ENCODE measurements at places on chromosomes 12 and 14.

DNA sequence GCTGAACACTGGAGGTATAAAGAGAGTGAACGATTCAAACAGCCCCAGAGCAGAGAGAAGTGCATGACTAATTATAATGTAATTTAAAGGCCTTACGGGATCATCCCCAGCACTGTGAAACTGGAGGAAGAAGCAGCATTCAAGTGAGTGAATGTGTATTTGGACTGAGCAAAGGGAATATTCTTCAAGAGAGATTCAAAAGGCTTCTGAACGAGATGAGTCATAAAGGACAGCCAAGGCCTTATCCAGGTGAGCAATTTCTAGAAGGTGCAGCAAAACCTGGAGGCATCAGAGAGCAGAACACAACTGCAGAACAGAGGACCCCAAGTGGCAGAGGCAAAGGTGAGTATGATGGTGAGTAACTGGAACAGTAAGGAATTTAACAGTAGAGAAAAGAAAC, 127.2 kb downstream of the BCAT1 start:
- no peak for DNase-seq

GRCh38 chr12:2366711-2367110, 313.9 kb downstream of the CACNA1C start:
- DNase-seq: no peak

DNA sequence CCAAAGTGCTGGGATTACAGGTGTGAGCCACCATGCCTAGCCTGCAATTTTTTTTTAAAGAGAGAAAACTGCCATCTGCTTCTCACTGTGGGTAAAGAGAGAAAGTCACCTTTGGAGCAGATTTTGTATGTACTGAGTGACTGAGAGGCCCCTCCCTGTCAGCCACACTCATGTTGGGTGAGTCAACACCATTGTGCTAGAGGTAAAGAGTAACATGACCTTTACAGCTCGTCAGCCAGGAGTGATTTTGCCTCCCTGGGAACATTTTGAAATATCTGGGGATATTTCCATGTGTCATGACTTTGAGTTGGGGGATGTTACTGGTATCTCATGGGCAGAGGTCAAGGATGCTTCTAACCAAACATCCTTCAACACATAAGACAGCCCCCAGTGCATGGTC, 115.2 kb downstream of the KSR2 start:
- DNase-seq: no peak

DNA sequence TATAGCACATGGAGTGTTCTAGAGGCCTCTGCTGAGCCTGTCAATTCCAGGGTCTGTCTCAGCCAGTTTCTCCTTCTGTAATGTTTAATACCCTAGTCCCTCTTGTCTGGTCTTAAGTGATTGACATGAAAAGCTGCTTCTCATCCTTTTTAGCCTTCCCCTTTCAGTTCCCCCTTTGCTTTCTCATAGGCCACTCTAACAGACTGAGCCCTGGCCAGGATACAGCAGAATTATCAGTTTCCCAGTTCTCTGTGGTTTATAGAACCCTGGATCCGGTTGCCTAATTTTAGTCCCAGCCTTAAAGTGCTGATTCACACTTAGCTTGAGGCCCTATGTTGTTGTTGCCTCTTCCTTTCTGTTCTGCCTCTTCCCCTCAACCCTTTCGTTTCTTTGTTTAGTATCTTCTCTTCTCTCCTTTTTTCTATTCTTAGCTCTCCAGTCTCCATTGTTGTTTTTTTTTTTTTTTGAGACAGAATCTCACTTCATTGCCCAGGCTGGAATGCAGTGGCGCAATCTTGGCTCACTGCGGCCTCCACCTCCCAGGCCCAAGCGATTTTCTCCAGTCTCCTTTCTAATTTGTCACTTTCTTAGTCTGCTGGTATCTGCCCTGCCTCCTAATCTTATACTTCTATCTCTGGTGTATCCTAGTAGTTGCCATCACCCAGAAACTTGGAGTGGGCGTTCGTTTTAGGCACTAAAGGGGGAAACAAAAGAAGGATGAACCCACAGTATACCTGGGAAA, 2.9 kb upstream of the BIN2 start:
- DNase-seq: no peak

DNA sequence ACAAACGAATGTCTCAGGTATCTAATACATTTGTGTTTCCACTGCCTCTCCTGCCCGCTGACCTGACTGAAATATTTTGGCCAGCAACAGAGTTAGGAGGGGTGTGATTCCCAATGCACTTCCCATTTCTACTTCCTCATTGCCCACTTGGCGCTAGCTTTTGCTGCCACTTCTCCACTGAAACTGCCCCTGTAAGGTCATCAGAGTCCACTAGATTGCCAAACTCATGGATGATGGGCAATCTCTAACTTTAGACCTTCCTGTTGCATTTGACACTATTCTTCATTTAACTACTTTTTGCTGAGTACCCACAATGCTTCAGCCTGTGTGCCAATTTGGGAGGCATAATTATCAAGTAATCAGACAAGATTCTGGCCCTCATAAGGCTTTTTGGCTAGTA, 40.8 kb downstream of the GPR65 start:
- no peak for DNase-seq

DNA sequence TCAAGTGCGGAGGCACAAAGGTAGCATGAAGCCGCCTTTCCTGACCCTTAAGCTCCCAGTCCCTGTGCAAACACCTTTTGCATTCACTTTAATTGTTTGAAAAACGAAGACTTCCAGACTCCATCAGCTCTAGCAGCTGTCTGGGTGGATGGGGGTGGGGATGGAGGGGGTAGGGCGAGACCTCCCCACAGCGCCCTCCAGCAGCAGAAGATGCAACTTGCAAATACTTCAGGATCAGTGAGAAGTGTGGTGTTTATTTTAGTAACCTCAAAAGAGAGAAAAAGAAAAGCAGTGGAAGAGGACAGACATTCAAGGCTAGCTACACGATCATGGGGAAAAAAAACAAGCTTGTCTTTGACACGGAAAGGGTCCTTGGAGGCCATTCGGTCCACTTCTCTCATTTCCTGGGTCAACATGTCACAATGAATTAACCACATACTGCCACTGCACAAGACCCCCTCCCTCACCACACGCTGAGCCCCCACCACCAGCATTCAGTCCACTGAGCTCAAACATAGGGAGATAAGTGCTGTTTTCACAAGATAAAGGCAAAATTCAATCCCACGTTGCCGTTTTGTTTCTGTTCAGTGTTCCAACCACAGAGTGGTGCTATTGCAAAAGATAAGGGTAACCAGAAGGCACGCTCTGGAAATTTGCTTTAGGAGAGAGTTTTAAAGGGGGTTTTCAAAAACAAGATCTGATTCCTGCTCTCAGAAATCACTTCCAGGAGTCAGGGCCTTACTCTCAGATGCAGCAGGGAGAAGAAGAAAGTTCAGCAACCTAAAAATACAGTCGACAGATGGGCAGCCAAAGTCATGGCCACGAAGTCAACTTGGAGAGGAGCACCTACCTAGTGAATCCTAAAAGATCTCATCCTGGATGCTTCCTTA, 3.3 kb upstream of the NTF3 start:
- peak; percentile 69 for DNase-seq

GRCh38 chr14:49196327-49196726, 389.9 kb downstream of the RPS29 start:
- no peak for DNase-seq

- no peak for DNase-seq
Observed at GRCh38 chr14:21257394-21257909, 11.8 kb downstream of the HNRNPC start.

DNA sequence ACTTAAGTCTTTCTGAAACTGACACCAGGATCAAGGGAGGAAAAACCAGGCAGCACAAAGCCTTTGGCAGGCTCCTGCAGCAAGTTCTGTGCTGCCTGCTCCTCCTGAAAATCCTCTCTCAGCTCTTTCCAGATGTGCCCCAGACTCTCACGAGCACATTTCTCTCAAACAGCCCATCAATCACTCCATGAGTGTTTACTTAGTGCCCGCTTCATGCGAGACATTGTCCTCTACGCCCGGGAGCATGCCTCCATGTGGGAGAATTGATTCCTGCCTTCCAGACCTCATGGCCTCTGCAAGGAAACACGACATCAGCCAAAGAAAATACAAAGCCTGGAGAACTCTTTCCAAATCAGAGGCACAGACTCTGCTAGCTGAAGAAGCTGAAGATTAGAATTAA, 46.5 kb upstream of the TSPAN11 start:
- DNase-seq: peak; percentile 80

- no peak for DNase-seq
Observed at GRCh38 chr12:11824069-11824468, 174.6 kb downstream of the ETV6 start.

DNA sequence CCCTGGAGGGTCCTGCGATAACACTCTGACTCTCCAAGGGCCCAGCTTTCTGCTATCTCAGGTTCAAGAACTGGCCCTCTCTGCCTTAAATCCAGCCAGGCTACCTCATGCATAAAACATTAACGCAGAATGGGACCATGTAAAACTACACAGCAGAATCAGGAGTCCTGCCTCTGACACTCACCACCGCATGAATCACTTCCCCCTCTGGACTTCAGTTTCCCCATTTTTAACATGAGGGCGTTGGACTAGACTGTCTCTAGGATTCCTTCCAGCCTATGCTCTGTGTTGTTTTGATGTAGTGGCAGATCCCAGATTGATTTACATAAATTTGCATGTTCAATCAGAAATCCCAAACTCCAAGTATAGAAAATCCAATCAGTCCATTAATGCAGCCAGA, 3.3 kb downstream of the NCKAP5L start:
- DNase-seq: no peak

DNA sequence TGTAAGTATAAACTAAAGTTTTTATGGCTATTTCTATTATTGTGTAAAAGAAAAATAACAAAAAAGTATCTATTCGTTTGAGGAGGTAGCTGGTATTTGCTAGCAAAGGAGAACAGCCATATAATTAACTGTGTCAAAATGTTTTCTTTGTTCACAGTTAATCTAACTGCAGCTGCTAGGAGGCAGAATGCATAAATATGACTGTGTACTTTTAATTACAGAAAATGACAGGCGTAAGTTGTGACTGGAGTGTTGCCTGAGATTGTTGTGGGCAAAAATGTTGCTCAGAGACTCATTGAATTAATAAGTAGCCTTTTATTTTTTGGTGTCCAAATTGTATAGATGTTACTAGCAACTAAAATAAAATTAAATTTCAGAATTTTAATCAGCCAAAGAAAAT, 33.5 kb downstream of the PTPRO start:
- no peak for DNase-seq

- no peak for DNase-seq
Observed at GRCh38 chr14:99320621-99321235, 48.7 kb upstream of the BCL11B start.

DNA sequence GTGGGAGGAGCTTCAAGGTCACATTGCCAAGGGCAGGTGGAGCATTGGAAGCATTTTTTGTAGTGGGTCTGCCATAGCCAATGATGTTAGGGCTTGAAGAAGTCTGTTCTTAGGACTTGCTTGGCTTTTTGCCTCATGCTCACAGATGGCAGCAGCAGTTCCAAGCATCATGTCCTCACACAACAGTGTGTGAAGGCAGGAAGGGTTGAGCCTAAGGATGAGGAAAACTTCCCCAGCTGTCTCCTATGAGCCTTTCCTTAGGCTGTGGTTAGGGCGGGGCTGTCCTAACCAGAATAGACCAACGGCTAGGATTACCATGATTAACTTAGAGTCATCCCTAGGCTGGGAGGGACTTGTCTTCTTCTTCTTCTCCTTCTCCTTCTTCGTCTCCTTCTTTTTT, 76.2 kb upstream of the KCNA1 start:
- no peak for DNase-seq

GRCh38 chr14:47332106-47332505, 343.3 kb downstream of the MDGA2 start:
- DNase-seq: no peak

DNA sequence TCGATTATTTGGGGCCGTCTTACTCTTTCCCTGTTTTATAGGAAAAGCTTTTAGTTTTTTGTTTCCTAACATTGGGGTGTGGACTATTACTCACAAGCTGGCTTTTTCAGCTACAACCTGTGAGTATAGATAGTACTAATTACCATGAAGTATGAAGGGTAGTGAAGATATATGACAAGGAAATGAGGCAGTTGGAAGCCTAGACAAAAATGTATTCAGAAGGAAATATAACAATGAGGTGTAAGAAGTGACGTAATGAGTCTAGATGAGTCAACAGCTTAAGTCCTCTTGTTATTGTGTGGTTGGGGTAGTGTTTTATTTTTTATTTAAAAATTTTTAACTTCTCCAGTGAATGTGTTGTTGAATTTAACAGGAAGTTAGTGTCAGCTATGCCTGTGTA, 804.5 kb downstream of the NRXN3 start:
- DNase-seq: no peak

DNA sequence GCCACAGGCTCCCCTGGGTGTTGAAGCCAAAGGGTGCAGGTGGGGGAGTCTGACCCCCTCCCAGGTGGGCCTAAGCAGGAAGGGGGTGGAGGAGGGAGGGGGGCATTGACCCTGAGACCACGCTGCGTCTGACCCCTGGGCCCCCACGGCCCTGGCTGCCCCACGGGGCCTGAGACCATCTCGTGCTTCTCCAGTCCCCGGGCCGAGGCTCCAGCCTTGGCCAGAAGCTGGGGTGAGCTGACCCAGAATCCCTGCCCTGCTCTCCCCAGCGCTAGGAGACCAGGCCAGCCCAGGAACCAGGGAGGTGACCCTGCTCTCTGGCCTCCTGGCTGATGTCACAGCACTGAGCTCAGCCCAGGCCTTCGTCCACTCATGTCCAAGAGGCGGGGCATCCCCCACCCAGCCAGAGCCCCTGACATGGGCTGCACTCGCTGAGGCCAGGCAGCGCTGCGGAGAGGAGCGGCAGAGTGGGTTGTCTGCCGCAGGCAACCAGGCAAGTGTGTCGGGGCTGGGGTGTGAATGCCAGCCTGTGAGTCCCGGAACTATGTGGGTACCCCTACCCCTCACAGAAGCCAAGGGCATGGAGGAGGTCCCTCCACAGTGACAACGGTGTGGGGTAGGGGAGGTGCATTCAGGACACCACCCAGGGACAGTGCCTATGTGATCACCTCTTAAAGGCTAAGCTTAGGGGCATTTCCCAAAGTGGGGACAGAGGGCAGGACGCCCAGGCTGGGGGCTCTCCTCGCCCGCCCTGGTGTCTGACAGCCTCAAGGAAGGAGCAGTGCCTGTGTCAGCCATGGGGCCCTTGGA, 6.3 kb downstream of the TRMT61A start:
- no peak for DNase-seq

- DNase-seq: peak; percentile 76
Observed at GRCh38 chr14:104224506-104225277, 86.3 kb downstream of the KIF26A start.

- DNase-seq: no peak
Observed at GRCh38 chr14:106652494-106652893, 1126.1 kb downstream of the TMEM121 start.

All from DMS79 treated with DMSO at 0.1 percent for 48 hours (cell line).